ENCODE measurements at places on chromosomes 2 and 18.
A peak's percentile ranks its signal among the peaks of the same experiment; 100 is the strongest.

GRCh38 chr2:60465736-60466135 lies 87.7 kb downstream of the BCL11A start:
- DNase-seq, result no peak

- no peak for DNase-seq
These were observed 210.8 kb upstream of the SLC35G4 start for GRCh38 chr18:11398625-11399024.

DNA sequence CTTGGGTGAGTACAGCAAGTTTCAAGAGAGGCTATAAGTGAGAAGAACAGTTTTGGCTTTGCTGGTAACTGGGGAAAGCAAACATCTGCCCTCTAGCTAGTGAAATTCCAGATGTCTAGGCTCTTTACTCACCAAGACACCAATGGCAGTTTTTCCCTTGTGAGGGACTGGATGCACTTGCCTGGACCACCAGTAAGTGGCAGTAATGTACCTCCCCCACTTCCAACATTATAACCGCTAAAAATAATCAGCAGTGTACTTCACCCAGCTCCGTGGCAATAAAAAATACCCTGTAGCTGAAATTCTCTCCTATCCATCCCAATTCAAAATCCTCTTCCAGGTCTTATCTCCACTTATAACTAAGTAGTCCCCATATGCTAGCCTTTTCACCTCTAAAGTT lies 383.9 kb downstream of the ARHGAP15 start:
- DNase-seq, result no peak

DNA sequence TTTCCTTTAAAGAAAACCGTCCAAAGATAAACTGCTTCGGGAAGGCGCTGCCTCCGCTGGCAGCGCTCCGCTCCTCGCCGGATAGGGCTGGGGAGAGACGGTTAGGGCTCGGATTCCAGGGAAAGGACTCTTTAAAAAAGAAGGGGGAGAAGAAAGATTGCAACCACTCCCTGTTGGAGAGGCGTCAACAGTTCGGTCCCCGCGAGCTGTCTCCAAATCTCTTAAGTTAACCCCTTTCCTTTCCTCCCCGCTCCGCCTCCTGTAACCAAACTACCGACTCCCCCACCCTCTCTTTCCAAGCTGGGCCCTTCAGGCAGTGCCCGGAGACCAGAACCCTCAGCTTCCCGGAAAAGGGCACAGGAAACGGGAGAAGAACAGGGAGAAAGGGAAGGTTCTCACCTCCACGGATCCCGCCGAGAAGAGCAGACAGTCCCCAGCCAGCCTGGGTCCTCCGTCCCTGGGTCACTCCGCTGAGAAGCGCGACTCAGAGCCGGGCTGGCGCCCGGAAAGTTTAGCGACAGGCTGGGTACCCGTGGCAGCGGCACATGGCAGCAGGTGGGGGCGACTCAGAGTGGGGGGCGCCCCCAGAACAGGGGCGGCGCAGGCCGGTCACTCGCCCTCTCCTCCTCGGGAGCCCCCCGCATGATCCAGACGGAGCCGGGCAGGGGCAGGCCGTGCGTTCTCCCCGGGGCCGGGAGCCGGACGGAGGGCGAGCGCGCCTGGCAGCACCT lies 675 bp downstream of the FZD5 start:
- no peak for DNase-seq

- DNase-seq, result no peak
These were observed 937 bp upstream of the LANCL1 start for GRCh38 chr2:210477496-210477895.

GRCh38 chr2:24315669-24316068 lies 44.7 kb downstream of the ITSN2 start:
- DNase-seq, result no peak

DNA sequence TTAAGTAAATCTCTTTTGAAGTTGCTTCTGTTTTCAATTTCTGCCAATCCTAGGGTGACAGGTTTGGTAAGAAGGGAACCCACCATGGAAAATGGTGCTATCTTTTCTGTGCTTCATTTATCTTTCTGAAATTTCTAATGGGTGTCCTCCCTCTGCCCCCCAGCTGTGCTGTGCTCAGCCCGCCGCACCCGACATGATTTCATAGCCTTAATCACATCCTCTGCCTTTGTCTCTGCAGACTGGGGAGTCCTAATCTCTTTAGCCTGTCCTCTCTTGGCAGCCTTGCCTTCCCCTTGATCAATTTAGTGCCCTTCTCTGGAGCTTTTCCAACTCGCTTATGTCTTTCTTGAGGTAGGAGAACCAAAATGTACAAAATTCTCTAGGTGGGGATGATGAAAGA lies 49.3 kb downstream of the DNMT3A start:
- no peak for DNase-seq

DNA sequence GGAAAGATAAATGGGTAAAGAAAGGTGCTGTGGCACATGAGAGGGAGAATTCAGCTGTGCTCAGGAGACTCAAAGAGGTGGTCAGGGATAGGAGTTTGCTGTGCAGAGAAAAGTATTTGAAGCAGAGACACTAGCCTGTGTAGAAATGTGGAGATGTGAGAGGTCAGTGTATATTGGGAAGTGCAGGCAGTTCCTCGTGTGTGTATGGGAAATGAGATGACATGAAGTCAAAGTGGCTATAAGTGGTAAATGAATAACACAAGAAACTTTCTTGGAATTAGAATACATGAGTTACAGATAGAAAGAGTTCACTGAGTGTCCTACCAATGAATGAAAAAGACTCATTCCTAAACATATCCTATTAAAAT lies 11.6 kb downstream of the MAP3K20 start:
- no peak for DNase-seq

DNA sequence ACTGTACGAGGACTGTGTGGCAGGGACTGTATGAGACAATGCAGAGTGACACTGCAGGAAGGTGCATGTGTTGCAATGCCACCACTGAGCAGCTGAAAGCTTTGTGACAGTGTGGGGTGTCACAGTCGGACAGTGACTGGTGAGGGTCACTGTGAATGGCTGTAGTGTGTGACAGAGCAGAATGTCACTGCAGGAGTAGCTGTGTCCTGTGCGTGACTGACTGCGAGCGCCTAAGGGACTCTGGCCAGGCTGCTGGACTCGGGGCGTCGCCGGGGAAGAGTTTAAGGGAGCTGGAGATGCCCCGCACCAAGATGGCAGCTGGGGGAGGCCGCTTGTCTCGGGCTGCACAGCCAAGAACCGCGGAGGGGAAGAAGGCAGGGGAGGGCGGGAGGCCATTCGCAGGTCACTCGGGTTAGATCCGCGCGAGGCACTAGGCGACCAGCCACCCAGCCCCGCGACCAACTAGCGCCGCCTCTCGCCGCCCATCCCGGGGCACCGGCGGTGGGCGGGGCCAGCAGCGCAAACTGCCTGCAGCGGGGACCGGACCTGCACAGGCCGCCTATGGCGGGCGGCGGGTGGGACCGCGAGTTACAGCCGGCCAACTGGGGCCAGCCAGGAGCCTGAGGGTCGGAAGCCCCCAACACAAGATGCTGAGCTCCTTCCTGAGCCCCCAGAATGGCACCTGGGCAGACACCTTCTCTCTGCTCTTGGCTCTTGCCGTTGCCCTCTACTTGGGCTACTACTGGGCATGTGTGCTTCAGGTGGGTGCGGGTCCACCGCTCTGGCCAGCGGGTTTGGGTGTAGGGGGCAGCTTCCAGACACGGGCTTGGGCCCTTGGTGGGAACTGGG lies at the start of gene ABHD1:
TSS of gene ABHD1 (plus strand) at position 514 of the 849 bp plus-strand sequence. CDS start at position 648, 134 bp downstream.
- DNase-seq, result peak; percentile 44

DNA sequence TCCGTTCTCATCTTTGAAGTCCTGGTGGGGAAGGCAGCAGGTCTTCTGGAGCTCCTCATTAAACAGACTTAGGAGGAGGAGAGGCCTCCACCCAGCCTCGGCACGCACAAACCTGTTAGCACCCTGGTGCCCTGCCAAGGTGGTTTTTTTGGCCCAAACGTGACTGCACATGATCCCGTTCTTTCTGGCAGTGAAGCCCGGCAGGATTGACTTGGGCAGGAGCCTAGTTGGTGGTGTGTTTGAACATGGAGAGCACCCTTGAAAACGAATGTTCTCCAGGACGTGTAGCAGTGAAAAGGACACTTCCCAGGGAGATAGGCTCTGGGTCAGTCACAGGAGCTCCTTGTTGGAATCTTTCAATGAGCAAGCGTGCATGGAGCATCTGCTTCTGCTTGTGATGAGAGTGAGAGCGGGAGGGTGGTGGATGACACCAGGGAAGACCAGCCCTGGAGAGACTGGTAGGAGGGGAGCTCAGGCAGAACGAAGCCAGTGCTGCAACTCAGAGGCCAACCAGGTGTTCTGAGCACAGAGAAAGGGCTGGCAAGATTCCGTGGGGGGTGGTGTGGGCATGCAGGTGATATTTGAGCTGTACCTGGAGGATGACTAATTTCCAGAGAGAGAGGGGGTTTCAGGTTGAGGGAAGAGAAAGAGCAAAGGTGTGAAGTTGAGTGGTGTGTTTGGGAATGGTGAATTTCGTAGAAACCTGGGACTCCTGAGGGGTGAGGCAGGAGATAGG lies 73.8 kb downstream of the TANC1 start:
- DNase-seq, result no peak

- DNase-seq, result no peak
These were observed 250.2 kb downstream of the LPIN1 start for GRCh38 chr2:11996618-11997017.

DNA sequence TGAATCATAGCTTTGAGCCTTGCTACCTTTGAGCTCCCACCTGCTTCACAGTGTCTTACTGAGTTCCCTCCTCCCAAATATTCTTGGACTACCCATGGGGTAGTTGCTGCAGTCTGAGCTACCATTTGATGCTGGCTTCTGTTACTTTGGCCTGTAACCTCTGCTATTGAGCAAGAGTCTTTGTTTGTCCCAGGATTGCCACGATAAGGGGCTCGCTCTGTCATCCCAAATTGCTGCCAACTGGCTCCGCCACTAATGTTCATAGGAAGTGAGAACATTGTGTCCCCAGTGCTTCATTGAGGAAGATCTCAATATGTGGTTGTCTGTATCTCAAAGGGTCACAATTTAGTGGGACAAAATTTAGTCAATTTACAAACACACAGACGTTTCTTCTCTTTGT lies 103.8 kb downstream of the TRIM43 start:
- no peak for DNase-seq

- DNase-seq, result no peak
These were observed 26.5 kb upstream of the CREB1 start for GRCh38 chr2:207503234-207503633.

DNA sequence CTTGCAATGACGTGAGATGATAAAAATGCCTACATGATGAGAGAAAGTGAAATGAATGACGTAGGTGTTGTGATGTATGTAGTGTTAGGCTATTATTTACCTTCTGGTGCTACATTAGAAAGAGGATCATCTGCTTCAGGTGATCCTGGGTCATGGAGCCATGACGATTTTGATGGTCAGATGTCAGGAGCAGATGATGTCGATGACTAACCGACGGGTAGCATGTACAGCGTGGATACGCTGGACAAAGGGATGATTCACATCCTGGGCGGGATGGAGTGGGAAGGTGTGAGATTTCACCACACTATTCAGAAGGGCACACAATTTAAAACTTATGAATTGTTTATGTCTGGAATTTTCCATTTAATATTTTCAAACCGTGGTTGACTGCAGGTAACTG lies 43.5 kb upstream of the ACVR1C start:
- no peak for DNase-seq

DNA sequence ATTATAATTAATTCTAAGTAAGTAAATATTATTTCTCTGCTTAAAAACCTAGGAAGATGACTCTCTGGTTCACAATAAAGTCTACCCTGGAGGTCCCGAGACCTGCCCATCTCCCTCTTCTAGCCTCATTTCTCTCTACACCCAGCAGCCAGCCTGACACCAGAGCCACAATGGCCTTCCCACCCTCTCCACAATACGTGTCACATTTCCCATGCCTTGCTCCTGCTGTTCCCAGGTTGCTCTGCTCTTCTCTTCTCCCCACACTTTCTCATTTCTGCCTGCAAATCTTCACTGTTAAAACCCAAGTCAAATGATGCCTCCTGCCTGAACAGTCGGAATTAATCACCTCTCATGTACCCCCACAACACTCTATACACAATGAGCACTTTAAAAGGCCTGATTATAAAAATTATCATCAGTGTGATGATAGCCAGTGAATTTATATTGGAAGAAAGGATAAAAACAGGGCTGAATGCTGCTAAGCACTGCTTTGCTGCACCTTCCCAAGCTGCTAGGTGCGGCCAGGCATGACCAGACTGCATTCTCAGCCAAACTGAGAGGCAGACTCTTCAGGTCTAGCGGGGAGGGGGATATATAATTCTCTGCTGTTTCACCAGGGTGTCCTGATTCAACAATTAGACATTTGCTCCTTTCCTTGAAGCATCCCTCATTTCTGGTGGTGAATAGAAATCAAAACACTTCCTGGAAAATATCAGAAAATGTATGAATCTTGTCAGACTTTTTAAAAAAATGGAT lies 160.6 kb downstream of the DTNA start:
- DNase-seq, result no peak

- no peak for DNase-seq
These were observed 160.7 kb downstream of the IKZF2 start for GRCh38 chr2:212990697-212991096.

GRCh38 chr2:227871375-227871791 lies at the start of gene DAW1:
Gene DAW1, plus strand, starts transcription at chr2:227871631. Its CDS starts 59 bp downstream, at chr2:227871690.
- peak; percentile 29 for DNase-seq

All from stimulated activated CD4-positive, alpha-beta T cell treated with anti-CD3 and anti-CD28 coated beads, Interleukin-12 subunit alpha, Interleukin-12 subunit beta, amount 100 ng/mL, for 48 hours (primary cell).